ENCODE measurements at places on chromosomes 5 and 9.
A peak's percentile ranks its signal among the peaks of the same experiment; 100 is the strongest.

- H3K4me3 ChIP-seq, result no peak overlapping the region
- peaks cover 8% of the 10 kb centered on the region for H3K4me1 ChIP-seq
These were observed 19.8 kb downstream of the JADE2 start for GRCh38 chr5:134545070-134545868.

GRCh38 chr5:155726267-155726666, 600.7 kb upstream of the SGCD start:
- H3K36me3 ChIP-seq, result no peaks in the 10 kb centered on the region
- H3K27ac ChIP-seq, result no peak overlapping the region
- H3K4me1 ChIP-seq, result no peaks in the 10 kb centered on the region
- H3K4me3 ChIP-seq, result peak overlapping the region; percentile 11
- H3K27me3 ChIP-seq, result peaks cover 98% of the 10 kb centered on the region

DNA sequence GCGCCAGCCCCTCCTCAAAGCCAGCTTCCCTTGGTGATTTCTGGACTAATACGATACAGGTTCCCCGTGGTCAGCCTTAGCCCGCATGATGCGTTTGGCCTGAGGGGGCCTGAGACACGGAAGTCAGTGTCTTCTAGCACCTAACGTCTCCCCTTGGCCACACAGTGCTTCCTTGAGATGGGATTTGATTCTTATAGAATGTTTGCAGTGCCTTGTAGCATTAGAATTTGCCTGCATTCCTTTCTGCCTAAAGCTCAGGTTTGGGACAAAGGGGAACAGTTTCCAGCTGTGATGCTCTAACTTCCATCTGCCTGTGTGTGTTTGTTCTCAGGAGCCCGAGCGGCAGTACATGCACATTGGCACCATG, 34.4 kb downstream of the CFAP90 start:
- no peak overlapping the region for H3K4me3 ChIP-seq
- H3K27ac ChIP-seq, result no peak overlapping the region
- H3K27me3 ChIP-seq, result peaks cover 8% of the 10 kb centered on the region
- peaks cover 6% of the 10 kb centered on the region for H3K4me1 ChIP-seq
- DNase-seq, result no peak

DNA sequence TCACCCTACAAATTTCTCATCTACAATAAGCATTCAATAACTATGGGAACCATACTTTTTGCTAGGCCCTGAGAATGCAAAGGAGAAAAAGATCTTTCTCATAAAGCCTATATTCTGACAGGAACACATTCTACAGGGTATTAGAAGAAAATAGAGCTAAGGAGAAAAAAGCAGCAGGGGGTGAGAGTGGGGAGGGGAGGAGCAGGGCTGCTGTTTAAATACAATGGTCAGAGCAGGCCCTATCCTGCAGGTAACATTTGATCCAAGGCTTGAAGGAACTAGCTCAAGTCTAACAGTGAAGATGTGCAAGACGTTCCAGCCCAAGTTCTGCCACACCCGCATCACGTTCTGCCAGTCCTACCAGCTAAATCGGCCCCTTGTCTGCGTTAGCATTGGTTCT, 89.7 kb downstream of the ELAVL2 start:
- peaks cover 22% of the 10 kb centered on the region for H3K4me1 ChIP-seq
- no peak overlapping the region for H3K27ac ChIP-seq
- H3K4me3 ChIP-seq, result no peak overlapping the region
- H3K27me3 ChIP-seq, result no peaks in the 10 kb centered on the region

DNA sequence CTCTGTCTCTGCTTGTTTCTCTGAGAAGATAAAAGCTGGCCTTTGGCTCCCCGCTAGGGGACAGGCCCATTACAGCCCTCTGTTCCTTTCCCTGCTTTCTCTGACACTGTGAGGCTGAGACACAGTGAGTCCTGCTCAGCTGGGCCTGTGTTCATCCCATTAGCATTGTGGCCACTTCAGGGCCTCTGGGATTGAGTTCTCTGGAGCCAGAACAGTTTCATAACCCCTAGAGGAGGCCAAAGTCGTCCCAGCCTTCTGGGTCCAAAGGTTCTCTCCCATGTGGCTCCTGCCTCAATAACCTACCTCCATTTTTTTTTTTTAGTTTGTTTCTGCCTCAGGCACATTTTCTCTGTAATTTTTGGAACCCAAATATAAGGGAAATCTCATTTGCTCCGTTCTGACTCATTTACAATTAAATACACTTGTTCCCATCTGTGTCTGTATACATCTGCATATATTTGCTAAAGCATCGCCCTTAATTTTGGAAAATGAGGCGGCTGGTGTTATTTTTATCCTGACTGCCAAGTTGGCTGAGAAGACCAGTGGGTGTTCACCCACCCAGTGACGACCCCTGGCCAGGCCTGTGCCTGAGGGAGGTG, 27.3 kb upstream of the CTNNA1 start:
- H3K4me1 ChIP-seq, result peaks cover 36% of the 10 kb centered on the region
- no peak overlapping the region for H3K4me3 ChIP-seq
- H3K27ac ChIP-seq, result peak overlapping the region; percentile 92
- DNase-seq, result peak; percentile 11
- H3K36me3 ChIP-seq, result no peaks in the 10 kb centered on the region
- no peaks in the 10 kb centered on the region for H3K27me3 ChIP-seq

GRCh38 chr9:104798209-104798995, 34.5 kb downstream of the NIPSNAP3B start:
- H3K4me3 ChIP-seq, result no peak overlapping the region
- H3K27ac ChIP-seq, result no peak overlapping the region
- H3K36me3 ChIP-seq, result peaks cover 7% of the 10 kb centered on the region
- no peak for DNase-seq
